Urinary bladder (tissue), 4 donors: ENCODE measurements at places on chromosomes 2 and 18.

DNA sequence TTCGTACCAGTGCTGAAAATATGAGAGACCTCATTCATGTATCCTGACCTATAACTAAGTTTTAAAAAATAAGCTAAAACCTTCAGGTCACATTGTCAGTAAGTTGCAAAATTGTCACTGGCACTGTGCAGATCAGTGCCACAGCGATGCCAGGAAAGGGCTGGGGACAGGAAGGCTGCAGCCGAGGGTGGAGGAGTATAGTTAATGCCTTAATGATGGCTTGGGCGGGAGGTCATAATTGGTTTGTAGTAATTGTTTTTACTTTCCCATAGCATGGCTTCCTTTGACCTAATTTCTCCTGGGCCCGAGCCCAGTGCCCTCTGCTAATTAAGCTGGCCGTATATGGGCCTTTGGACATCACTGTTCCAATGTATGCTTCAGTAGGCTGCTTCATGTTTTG, 47.2 kb upstream of the RAB12 start:
- no peak for DNase-seq

- peak; percentile 76 for DNase-seq
These were observed 226.0 kb downstream of the FAM210A start for GRCh38 chr18:13500227-13500865.

DNA sequence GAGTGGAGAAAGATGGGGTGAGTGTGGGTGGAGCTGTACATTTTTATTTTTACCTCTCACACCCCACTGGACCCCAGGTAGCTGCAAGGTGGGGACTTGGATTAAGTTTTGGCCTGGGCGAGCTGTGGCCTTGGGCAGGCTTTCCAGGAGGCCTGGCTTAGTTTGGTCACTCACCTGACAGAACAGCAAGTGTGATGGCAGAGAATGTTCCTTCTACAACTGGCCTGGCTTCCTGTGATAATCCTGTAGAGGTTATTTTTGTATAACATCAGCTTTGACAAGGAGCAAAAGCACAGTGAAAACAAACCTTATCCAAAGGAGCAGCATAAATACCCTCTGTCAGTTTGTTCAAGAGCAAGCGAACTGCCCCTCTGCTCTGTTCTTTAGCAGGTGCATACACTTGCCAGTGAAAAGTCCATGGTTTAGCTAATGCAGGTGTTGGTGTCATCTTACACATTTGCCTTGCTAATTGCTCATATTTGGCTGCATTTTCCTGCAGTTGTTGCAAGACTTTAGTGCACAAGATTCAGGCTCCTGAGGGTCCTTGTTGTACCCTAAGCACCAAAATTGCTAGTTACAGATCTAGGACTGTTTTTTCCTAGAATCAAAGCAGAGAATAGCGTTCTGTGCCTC, 6.3 kb downstream of the THNSL2 start:
- DNase-seq, result no peak

GRCh38 chr2:84940831-84941412, 30.0 kb upstream of the KCMF1 start:
- no peak for DNase-seq

DNA sequence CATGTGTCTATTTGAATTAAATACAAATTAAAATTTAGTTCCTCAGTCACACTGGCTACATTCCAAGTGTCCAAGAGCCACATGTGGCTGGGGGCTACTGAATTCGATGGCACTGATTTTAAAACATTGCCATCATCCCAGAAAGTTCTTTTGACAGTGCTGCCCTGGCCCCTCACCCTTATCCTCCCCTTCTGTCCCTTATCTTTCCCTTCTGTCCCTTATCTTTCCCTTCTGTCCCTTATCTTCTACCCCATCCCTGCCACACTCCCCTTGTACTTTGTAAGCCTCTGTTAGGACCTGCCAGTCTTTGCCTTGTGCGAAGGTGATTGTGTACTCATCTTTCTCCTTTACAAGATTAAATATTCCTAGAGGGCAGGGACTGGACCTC, 85.2 kb downstream of the DNMT3A start:
- no peak for DNase-seq

DNA sequence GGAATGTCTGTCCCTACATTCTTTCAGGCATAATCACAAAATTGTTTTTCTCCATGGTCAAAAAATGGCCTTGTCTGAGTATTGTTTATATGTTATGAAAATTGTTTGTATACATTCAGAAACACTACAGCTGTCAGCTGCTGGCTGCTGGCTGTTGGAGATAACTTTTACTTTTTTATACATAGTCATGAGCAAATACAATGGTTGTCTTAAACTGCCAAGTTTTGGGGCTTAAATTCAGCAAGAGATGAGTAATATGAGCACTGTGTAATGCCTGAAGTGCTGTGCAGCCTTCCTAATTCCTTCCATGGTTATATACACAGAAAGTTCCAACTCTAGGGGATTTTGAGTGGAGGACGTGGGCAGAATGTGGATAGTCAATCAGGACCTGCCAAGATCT, 168.9 kb upstream of the RMP24 start:
- DNase-seq, result no peak

GRCh38 chr2:129908721-129909373, 70.6 kb upstream of the RAB6C start:
- no peak for DNase-seq

DNA sequence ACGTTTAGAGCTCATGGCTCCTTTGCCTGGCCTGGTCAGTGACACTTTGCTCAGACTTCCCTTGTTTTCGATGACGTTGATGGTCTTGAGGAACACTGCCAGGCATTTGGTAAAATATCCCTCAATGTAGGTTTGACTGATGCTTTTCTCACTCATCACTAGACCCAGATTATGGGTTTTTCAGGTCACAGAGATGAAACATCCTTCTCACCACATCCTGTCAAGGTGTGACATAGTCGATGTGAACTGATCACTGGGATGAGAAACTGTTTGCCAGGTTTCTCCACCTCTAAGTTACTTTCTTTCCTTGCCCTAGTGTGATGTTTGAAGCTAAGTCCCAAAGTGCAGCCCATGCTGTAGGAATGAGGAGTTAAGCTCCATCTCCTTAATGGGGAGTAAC, 81.5 kb downstream of the AFF3 start:
- DNase-seq, result no peak
